Fibroblast of villous mesenchyme (primary cell): ENCODE measurements at places on chromosomes 5 and 9. TPM values are rescaled to one million over a fixed set of nuclear protein-coding genes. Genes with fewer than 3 reads are reported as not detected.

DBH gene
- not detected in 2 replicates for total RNA-seq

SEMA5A gene
- total RNA-seq, result 72.5 and 74.7 TPM in 2 replicates

IGFBPL1 gene
- 0.32 TPM in 1 of 2 replicates, not detected in the other for total RNA-seq

GPR107 gene
- 27.4 and 38.0 TPM in 2 replicates for total RNA-seq

PCDHGA3 gene
- total RNA-seq, result 3.2 and 4.3 TPM in 2 replicates
